ENCODE measurements at places on chromosomes 4 and X. TPM values are rescaled to one million over a fixed set of nuclear protein-coding genes. Genes with fewer than 3 reads are reported as not detected.

- DNase-seq = no peak
These were observed 54.0 kb downstream of the KLHL8 start for GRCh38 chr4:87166296-87166854.

DNA sequence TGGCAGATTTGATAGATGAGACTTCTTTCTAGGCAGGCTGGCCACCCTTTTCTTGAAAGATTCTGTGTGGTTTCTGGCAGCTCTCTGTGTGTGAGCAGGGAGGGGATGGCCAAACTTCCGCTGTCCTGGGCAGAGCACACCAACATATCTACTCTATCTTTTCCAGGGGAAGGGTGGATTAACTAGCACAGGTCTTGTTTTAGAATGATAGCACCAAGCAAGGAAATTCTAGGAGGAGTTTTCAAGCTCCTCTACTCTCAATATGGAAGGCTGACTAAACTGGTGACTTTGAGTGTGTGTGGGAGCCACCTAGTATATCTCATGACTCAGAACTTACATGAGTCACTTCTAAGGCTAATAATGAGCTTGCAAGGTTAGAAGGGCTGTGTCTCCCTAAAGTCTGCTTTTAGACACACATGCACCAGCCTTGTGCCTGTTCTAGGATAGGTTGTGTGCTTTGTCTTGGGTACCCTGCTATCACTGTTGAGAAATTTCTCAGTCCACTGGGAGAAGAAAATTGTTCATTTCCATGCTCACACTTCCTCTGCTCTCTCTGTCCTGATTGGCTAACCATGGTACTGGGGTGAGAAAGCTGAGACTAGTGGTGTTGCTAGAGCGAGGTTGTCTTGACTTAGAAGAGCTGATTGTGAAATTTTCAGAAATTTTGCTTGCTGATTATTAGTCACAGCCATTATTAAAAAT, 72.9 kb downstream of the YIPF6 start:
- DNase-seq = peak; percentile 11

GRCh38 chr4:176441594-176441993, 121.8 kb downstream of the SPCS3 start:
- no peak for DNase-seq

DNA sequence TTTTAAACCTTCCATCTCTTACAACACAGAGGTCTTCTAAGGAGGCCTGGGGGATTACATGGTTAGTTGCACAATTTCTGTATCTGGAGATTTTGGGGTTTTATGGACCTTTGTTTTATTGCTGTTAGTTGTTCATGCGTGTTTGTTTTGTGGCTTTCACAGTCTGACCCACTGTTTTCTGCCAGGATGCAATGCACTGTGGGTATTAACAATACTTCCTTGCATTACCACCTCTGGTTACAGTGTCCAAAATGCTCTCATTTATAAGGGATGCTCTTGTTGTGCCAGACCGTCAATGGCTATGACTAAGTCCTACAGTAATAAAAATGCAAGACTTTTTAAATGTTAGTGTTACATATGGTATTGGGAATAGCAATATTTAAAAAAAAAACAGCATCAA, 730.2 kb downstream of the KCTD8 start:
- no peak for DNase-seq

GRCh38 chrX:70621743-70622142, 177.1 kb downstream of the DLG3 start:
- no peak for DNase-seq

- DNase-seq = no peak
These were observed 62.4 kb upstream of the UGT2B15 start for GRCh38 chr4:68732653-68733466.

GRCh38 chrX:39012621-39013111, 211.4 kb downstream of the MID1IP1 start:
- DNase-seq = no peak

DNA sequence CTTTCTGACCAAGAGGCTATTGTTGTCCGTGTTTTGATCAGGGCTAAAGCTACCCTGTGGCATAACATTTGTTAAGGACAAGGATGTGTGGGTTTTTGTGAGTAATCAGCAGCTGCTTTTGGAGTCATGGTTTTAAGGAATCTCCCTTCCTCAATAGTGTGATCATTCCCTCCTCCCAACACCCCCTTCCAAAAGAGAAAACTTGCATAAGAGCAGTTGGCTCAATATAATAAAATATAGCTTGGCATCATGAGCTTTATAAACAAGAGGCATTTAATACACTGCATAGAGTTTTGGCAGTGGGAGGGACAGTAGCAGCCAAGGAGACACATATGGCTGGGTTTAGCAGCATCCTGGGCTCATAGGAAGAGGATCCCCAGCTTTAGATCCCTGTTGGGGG, 84.7 kb downstream of the NHS start:
- DNase-seq = no peak

DNA sequence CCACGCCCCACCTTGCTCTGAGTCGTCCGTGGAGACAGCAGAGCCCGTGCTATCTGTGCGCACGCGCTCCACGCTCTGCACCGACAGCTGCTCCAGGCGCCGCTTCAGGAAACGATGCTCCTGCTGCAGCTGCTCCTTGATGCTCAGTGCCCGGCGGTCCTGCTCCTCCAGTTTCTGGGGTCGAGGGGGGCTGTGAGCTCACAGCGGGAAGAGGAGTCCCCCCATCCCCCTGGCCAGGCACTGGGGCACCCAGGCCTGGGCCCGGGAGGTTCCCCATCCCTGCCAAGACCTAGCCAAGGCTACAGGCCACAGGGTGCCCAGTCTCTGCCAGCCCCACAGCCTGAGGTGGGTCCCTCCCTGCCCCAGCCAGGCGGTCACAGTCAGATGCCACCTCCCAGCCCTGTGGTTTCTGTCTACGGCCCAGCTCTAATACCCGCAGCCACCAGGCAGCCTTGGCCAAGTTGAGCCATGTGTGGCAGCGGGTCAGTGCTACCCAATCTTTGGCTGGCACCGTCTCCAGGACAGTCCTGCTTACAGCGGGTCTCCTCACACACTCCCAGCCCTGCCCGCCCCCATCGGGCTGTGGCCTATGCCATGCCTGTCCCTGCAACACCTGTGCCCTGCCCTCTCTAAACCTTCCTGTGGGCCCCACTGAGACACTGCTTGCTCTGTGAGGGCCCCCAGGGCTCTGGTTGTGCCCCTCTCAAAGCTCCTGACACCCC, 9.3 kb upstream of the HAUS3 start:
- no peak for DNase-seq

- DNase-seq = peak; percentile 55
These were observed 62.3 kb downstream of the FAM193A start for GRCh38 chr4:2598511-2599303.

- DNase-seq = no peak
These were observed 480.7 kb downstream of the INPP4B start for GRCh38 chr4:142365391-142365790.

DNA sequence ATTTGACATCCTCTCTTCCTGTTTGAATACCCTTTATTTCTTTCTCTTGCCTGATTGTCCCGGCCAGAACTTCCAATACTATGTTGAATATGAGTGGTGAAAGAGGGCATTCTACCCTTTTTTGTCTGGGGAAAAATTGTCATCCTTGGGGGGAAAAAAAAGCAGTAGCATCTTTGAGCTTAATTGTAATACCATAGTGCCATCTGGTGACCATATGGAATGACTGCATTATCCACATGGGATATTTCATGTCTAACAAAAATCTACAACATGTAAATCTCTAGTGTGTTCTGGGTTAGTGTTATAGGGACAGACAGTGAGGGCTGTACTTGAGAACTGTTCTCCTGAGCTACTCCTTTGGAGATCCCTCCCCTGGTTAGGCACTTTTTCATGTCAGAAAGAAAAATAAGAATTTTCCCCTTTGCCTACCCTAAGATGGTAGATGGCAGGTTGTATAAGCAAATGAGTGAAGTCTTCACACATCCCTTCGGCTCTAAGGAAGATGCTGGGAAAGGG, 26.0 kb downstream of the CAPN6 start:
- peak; percentile 0 for DNase-seq

GRCh38 chr4:140150886-140151698, 2.9 kb downstream of the MAML3 start:
- DNase-seq = peak; percentile 96

GRCh38 chrX:150217609-150218008, 145.5 kb upstream of the MAMLD1 start:
- no peak for DNase-seq

GRCh38 chr4:28558895-28559294, 1698.3 kb downstream of the STIM2 start:
- no peak for DNase-seq

The RHOXF2B gene
- total RNA-seq = not detected

The FGF5 gene
- under 0.01 TPM for total RNA-seq

The GABRG1 gene
- not detected for total RNA-seq

The TCP11X2 gene
- total RNA-seq = not detected

The UGT2B15 gene
- not detected for total RNA-seq

The XKRX gene
- 0.05 TPM for total RNA-seq

The CENPVL1 gene
- not detected for total RNA-seq

The RHOXF2 gene
- total RNA-seq = not detected

The SORCS2 gene
- total RNA-seq = 0.05 TPM

The HMX1 gene
- total RNA-seq = not detected

Data from dermis blood vessel endothelial cell (primary cell).